ENCODE measurements at places on chromosomes 3 and 15.

DNA sequence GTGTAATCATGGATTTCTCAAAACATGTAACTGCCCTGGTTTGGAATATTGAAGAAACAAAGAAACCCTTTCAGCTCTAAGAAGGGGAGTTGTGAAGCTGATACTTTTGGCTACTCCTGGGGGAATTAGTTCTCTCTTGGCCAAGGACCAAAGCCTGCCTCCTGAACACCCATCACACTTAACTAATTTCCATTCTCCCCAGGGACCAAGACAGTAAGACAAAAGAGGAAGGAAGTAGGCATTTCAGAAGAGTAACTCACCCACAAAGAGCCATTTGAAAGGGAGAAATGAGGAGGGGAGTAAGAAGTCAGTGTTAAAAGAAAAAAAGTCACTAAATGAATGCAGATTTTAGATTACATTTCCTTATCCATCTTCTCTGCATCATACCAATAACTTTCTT is 328.0 kb upstream of the SOX2 start:
- no peak for DNase-seq

GRCh38 chr15:26073430-26074333 is 210.6 kb upstream of the ATP10A start:
- DNase-seq, result no peak

GRCh38 chr15:78457101-78457500 is 19.1 kb downstream of the IREB2 start:
- DNase-seq, result no peak

DNA sequence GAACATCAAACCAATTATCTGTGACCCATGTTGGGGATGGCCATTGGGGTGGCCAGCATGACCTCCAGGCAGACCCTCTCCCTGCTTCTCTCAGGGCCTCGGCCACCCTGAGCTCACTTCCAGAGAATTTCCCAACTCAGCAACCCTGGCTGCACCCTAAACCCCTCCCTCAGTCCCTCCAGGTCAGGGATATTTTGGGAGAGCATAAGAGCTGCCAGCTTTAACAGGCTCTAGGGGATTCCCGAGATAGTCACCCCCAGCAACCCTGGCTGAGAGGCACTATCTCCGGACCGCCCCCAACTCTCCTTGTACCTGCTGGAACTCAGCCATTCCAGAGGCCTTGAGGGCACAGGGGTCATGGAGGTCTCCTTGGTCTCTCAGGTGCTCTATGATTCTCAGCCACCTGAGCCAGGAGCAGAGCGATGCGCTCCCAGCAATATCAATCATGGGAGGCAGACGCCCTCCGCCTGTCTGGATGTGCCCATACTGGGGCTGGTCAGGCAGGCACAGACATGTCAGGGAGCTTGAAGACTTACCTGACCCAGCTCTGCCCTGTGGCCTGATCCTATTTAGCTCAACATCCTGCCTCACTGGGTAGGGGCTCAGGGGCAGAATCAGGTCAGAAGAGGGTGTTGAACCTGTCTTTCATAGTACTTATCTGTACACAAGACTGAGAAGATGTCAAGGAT is 34.9 kb upstream of the CILP start:
- DNase-seq, result no peak

DNA sequence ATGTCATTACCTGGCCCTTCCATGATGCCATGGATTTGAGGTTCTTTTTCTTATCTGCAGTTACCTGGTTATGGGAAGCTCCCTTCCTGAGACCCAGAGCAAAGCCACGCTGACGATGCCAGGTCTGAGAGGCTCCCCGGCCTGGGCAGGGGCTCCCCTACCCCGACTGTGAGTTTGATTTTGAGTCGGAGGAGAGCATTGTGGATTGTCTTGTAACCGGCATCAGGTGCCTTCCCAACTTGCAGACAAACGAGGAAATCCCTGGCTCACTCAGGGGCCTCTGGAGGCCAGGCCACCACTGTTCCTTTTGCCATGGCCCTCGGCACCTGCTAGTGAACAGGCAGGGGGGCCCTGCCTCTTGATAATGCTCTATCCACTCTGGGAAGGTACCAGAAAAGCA is 151.4 kb downstream of the ATP10A start:
- no peak for DNase-seq
